Stimulated activated CD4-positive, alpha-beta T cell treated with anti-CD3 and anti-CD28 coated beads, Interleukin-15, amount 100 ng/mL, for 24 hours (primary cell): ENCODE measurements at places on chromosomes 1 and 21.
A peak's percentile ranks its signal among the peaks of the same experiment; 100 is the strongest.

GRCh38 chr1:239587066-239587465, 200.7 kb downstream of the CHRM3 start:
- DNase-seq: peak; percentile 9

- no peak for DNase-seq
Measured at GRCh38 chr1:202750761-202751160, 40.5 kb upstream of the SYT2 start.

DNA sequence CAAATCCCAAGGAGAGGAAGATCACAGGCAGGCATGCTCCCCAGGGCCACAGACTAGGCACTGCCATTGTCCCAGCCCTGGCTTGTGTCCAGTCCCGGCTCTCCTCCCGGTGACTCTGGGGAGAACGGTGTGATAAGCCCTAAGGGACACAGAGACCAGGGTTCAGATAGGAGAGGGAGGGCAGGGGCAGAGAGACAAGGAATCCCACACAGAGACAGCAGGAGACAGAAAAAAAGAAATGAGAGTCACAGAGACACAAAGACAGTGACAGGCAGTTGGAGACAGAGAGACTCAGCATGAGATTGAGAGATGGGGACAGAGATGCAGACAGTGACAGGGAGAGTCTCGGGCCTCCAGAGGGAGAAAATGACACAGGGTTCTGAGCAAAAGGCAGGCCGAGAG, 361 bp downstream of the INSRR start:
- DNase-seq: no peak

DNA sequence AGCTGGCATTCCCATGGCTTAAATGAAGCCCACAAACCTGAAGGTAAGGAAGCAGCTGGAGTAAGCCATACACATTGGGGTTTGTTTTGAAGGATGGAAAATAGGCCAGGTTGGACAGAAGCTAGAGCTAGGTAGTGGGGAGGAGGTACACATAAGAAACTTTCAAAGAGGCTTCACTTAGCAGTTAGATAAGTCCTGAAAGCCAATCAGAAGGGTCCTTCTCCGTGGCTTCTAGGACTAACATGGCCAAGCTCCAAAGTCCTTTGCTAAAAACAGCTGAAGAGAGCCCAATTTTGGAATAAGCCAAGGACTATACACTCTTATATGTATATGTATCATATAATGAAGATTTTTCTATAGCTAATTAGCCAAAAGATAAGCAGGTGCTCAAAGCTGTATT, 1.8 kb downstream of the EYA3 start:
- no peak for DNase-seq

DNA sequence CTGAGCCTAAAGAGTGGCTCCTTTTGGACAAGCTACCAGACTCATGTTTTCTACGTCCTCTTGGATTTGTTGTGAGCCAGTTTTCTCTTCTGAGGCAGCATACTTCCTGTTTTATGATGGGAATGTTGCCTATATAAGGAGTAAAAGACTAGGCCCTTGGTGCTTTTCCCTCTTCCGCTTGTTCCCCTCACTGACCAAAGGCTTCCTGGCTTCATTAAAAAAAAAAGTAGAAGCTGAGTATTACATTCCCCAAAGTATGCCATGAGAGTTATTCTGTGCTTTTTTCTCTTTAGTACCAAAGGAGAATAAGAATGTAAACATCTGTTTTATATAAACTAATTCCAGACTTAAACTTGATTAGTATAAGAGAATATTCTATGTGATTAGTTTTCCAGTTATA, 6.5 kb upstream of the HMCN1 start:
- no peak for DNase-seq

DNA sequence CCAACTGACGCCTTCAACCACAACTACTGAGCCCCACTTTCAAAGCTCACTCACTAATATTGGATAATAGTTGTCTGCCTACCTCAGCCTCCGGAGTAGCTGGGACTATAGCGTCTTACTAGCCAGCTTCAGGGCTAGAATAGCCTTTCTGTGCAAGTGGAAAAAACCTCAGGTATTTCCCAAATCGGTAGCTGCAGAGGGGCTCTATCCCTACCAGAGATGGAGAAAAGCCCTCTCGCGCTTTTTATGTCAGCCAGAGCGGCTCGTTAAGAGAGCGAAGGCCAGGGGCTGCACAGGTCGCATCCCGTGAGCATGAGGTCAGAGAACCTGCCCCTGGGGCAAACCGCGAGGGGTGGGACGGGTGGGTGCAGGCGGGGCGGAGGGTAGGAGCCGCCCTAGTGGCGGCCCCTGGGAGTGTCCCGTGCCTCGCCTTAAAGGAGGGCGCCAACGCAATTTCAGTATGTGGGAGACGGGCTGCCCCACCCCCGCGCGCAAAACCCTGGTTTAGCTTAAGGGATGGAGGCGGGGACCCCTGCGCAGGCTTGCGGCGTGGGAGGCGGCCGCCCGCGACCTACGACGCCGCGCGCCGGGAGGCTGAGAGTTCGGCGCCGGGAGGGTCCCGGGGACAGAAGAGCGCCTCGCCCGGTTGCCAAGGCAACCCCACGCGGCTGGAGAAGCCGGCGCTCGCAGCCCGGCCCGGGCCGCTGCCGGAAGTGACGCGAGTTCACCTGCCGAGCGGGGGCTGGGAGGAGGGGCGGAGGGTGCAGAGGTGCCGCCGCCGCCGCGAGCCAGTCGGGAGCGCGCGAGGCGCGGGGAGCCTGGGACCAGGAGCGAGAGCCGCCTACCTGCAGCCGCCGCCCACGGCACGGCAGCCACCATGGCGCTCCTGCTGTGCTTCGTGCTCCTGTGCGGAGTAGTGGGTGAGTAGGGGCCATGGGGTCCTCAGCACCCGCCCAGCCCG, at the start of gene CXADR:
CXADR (plus strand) TSS at position 791 of the 961 bp plus-strand sequence; CDS start at position 878, 87 bp downstream.
- DNase-seq: peak; percentile 86

GRCh38 chr1:246309247-246309884, 197.7 kb downstream of the SMYD3 start:
- no peak for DNase-seq

GRCh38 chr1:229839800-229840199, 213.8 kb downstream of the URB2 start:
- no peak for DNase-seq

GRCh38 chr21:14241297-14241696, 25.3 kb downstream of the RBM11 start:
- no peak for DNase-seq

- no peak for DNase-seq
Measured at GRCh38 chr1:198837278-198838021, 198.6 kb downstream of the PTPRC start.

GRCh38 chr1:53024117-53024516, 37.9 kb upstream of the PODN start:
- no peak for DNase-seq

- DNase-seq: no peak
Measured at GRCh38 chr1:105632342-105633196, 1423.9 kb upstream of the PRMT6 start.

DNA sequence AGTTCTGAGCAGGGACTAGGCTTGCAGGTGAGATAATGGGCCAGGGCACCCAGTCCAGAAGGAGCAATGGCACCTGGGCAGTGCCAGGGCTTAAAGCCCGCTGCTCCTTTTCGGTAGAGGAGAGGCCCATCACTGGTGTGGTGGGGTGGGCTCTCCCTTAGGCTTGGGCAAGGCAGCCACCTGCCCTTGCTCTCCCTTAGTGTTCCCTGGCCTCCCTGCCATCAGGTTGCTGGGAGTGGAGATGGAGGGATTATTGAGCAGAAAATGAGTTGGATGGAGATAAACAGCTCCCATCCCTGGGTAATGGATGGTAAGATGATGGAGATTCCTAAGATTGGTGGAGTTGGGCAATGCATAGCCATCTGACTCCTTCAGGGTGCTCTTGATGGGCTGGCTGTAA, 7.9 kb downstream of the MYOG start:
- DNase-seq: no peak

DNA sequence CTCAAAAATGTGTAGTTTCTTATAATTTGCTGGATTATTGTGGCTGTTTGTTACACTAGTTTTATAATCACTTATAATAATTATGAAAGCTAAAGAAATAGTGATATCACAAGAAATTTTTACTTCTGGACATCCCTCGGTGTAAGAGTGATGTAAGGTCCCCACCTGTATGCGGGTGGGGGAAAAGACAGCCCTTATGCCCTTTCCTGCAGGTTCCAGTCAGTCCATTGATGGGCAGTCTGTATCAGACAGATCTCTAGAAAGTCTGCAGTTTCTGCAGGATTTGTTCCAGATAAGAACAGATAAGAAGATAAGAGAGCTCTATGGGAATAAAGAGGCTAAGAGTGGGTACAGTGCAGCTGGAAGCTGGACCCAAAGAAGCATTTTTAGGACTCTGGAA, 89.3 kb downstream of the NTNG1 start:
- no peak for DNase-seq

- DNase-seq: no peak
Measured at GRCh38 chr1:145953861-145954260, 4.0 kb downstream of the LIX1L start.

DNA sequence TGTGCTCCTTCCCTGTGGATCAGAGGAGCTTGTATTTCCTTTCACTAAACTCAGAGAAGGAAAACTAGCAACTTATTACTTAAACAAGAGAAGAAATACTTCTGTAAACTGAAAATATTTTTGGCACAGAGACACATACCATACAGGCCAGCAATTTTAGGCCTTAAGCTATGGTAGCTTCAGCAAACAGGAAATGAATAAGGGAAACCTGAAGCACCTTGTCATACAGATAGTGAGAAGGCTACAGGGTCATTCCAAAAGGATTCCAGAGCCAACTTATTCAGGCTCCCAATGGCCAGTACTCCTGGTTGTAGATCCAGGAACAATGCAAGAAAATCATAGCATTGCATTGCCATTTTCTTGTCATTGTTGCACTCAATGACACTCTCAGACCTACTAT, 9.1 kb upstream of the KYAT3 start:
- no peak for DNase-seq

GRCh38 chr1:17233675-17234320, 15.1 kb upstream of the PADI3 start:
- no peak for DNase-seq

DNA sequence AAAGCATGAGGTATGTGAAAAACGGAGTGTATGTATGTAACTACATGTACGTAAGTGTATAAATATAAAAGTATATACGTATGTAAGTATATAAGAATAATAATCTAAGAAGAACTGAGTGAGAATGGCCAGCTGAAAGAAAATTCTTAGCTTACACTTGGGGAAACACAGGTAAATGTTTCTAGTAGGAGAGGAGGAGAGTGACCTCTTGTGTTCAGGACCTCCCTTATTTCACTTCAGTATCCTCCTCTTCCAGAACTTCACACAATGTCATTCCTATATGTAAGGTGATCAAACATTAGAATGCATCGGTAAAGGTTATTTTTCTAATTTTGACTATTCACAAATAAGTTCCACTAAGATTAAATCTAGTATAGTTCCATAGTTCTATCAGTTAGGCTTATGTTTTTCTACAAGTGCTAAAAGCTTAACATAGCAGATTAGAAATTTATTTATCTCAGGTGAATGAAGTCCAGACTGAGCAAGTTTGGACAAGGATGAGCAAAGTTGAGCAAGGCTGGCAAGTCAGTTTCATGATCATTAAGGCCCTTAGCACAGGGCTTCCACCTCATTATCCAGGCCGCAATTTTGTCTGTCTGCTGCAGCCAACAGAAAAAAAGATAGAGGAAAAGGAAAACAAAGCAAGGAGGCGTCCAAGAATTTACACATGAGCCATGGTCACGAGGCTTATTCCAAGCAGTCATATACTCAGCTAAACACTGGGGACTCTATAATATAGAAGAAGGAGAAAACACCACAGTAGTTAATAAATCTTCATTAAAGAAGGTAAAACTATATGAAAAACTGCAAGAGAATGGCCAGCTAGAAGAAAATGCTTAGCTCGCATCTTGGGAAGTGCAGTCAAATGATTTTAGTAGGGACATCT, 7.1 kb upstream of the MROH9 start:
- DNase-seq: no peak

GRCh38 chr1:8430476-8430875, 112.6 kb downstream of the SLC45A1 start:
- peak; percentile 18 for DNase-seq

GRCh38 chr1:1758059-1758621, 20.1 kb downstream of the NADK start:
- DNase-seq: no peak

- no peak for DNase-seq
Measured at GRCh38 chr1:107247679-107248078, 106.8 kb downstream of the NTNG1 start.

DNA sequence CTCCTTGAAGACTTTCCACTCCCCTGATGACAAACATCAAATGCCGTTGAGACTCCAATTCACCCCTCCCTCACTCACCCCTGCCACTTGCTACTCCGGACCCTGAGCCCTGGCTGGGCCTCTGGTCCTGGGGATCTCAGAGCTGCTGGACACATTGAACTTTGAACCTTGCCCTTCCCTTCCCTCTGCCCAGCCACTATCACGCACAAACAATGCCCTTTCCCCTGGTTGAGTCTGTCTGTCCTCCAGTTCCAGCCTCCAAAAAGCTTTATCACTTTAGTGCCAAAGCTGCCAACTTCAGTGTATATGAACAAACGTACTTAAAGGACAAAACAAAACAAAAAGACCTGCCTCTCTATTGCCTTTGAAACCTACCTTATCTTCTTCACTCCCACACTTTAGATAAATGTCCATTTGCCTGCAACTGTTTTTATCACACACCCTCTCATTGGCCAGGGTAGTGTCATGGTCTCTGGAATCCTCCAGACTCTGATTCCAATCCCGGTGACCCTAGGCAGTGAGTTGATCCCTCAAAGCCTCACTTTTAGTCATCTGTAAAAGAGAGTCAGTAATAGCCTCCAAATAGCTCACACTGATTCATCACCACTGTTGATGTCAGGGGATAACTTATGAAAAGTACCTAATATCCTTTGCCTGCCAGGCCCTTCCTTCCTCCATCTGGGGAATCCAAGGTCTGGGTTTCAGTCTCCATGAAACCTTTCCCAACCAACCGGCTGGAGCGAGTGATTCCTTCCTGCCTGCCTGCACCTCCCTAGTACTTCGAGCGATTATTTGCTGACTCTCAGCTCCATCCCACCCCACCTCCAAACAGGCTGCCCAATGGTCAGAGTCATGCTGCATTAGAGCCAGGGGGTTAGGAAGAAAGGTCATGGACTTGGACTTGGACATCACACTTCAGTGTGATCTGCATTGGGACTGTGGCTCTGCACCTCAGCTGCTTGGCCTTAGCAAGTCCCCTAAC, 15.9 kb upstream of the SPOCD1 start:
- no peak for DNase-seq
